ENCODE measurements at places on chromosomes 6 and 20.

GRCh38 chr20:37535443-37536132, 7.9 kb upstream of the BLCAP start:
- no peak for DNase-seq

- no peak for DNase-seq
Observed at GRCh38 chr20:45268531-45268930, 14.2 kb upstream of the SLPI start.

DNA sequence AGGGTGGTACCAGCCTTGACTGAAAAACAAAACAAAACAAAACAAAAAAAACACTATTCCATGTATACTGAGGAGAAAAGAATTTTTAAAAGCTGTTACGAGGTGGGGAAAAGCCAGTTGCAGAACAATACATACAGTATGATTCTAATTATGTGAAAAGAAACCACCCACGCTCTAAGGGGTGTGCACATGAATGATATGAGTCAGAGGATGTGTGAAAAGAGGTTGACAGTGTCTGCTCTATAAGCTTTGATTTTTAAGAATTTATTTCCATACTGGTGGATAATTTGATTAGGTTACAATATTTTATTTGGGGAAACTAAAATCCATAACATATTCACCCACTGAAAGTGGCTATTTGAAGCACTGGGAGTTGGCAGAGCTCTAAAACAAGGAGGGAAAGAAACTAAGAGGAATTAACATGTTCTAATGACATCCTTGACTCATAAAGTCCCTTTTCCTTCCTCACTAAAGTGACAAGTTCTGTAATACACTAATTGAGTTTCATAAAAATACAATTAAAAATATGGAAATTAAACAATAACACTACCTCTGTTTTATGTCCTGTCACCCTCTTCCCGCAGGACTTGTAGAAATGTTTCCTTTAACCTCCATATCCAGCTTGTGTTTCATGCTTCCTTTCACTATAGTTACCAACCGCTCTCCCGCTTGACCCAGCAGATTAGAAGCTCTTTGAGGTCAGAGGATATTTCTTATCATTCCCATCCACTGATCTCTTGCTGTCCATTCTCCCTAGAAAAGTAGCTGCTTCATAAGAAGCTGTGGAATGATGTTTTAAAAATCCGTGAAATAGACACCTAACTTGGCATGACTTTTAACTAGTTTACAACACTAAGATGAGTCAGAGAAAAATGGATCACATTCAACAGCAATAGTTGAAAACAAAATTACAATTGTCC, 118.6 kb upstream of the CCDC28A start:
- DNase-seq, result peak; percentile 46

GRCh38 chr6:14284969-14285590, 167.5 kb downstream of the CD83 start:
- no peak for DNase-seq

GRCh38 chr6:34374508-34374907, 18.0 kb downstream of the NUDT3 start:
- DNase-seq, result no peak

DNA sequence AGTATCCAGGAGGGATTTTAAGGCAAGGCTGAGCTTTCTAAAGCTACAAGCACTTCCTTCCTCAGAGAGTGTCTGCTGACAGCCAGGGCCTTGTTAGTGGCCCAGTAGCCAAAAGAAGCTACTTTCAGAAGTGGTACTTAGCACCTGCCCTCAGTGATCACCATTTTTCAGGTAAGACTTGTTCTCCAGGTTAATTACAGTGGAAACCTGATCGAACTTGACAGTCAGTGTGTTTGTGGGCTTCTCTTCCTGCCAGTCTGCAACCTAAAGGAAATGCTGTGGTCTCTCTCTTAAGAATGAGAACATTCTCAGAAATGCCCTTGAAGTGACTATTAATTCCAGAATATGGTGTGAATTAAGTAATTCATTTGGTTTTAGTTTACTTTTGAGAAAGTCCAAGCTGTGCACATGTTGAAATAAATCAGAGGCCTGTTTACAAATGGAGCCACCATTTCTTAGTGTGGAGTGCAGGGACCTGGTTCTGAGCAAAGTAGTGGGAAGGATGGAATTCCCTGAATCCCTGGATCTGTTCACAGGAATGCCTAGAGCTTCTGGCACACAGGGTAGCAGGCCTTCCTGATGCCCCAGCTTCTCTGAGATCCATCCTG, 185.3 kb upstream of the AGPAT4 start:
- DNase-seq, result no peak

GRCh38 chr6:7238900-7239589, 74.0 kb downstream of the SSR1 start:
- peak; percentile 68 for DNase-seq

DNA sequence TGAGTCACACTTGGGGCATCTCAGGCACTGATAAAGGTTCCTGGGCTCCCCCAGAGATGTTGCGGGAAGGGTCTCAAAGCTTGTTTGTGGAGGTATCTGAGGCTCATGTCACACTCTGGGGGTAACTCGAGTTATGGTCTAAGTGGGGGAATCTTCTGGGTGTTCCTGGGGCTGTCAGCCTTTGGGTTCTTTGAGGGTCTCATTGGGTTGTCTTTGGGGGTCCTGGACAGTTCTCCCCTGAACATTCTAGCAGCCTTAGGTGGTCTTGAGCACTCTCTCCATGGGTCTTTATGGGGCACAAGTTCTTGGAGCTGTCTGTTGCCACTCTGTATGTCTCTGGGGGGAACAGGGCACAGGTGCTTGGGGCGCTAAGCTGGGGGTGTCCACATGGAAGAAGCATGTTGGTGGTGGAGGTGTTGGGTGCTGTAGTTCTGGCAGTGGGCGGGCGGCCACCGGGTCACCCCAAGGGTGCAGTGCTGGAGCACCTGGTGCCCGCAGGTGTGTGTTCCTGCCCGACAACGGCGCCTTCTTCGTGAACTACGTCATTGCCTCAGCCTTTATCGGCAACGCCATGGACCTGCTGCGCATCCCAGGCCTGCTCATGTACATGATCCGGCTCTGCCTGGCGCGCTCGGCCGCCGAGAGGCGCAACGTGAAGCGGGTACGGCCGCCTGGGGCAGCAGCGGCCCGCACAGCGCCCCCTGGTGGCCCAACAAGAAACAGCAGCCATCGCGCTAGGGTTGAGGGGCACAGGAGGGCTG, 7.1 kb upstream of the CAPN11 start:
- peak; percentile 47 for DNase-seq

DNA sequence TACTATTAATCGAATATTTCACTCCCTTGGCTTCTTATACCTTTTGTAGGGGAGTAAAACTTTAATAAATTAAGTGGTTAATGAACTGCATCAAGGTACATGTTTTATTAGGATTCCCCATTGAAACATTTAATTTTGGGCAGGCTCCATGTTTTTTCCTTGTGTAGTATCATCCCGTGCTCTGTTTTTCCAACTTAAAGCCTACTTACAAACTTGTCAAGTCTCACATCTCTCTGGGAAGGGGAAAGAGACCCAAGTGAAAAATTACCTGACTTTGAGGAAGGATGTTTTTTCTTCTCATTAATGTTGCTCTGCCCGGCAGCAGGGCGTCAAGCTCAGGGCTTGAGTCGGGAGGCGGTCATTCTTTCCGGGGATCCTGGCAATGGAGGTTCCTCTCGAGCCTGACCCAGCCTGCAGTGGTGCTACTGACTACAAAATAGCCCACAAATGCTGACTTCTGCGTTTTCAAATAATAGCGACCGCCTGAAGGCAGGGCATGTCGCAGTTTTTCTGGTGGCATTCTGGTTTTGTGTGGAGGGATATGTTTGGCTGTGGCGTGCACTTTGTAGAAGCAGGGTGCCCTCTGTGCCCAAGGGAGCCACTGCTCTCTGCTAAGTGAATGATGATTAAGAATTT, 2.4 kb downstream of the DSP start:
- DNase-seq, result peak; percentile 2

DNA sequence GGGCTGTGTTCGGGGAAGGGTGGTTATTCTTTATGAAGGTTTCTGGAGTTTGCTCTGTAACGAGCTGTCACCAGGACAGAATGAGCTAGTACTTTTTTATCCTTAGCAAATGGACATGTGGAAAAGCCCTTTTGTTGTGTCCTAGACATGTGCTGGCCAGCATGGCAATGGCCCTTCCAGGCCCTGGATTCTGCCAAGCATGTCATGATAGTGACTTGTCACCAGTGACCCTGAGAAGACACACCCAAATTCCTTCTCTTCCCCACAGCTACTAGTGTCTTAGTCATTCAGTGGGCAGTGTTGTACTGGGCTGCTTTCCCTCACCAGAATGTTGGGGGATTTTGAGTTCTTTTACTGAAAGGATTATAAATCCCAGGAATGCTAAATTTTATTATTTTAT, 74.0 kb upstream of the XRN2 start:
- no peak for DNase-seq

DNA sequence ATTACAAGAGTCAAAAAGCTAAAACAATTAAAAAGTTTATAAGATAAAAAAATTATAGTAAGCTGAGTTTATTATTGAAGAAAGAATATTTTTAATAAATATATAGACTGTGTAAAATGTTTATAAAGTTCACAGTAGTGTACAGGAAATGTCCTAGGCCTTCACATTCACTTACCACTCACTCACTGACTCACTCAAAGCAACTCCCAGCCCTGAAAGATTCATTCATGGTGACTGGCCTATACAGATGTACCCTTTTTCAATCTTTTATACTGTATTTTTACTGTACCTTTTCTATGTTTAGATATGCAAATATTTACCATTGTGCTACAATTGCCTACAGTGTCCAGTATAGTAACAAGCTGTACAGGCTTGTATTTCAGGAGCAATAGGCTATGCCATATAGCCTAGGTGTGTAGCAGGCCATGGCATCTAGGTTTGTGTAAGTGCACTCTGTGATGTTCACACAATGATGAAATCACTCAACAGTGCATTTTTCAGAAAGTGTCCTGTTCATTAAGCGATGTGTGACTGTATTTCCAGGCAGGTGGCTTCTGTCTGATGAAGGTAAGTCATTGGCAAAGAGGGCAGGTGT, 130.2 kb downstream of the BTBD3 start:
- DNase-seq, result peak; percentile 48

DNA sequence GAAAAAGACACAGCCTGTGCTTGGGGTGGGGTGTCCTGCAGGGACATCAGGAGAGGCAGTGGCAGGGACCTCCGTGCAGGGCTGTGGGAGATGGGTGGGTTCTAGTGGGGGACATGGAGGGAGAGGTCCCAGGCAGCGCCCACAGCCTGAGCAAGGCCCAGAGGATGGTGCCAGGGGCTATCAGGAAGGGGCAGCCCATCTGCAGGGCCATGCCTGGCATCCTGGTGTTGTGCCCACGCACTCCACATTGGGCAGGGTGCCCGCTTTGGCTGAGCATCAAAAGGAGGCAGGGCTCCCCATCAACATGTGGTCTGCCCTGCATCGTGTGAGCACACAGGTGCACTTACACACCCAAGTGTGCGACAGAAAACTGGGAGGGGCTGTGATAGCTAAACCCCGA, 184.3 kb upstream of the SNX9 start:
- no peak for DNase-seq

GRCh38 chr6:26445934-26446667, 5.8 kb downstream of the BTN3A3 start:
- DNase-seq, result no peak

GRCh38 chr6:11538052-11538818, 686 bp downstream of the TMEM170B start:
- DNase-seq, result peak; percentile 5

- DNase-seq, result no peak
Observed at GRCh38 chr6:70852667-70853246, 104.1 kb downstream of the B3GAT2 start.

- no peak for DNase-seq
Observed at GRCh38 chr6:114783783-114784182, 441.0 kb upstream of the HS3ST5 start.

GRCh38 chr6:105087571-105088211, 92.1 kb downstream of the POPDC3 start:
- peak; percentile 70 for DNase-seq

DNA sequence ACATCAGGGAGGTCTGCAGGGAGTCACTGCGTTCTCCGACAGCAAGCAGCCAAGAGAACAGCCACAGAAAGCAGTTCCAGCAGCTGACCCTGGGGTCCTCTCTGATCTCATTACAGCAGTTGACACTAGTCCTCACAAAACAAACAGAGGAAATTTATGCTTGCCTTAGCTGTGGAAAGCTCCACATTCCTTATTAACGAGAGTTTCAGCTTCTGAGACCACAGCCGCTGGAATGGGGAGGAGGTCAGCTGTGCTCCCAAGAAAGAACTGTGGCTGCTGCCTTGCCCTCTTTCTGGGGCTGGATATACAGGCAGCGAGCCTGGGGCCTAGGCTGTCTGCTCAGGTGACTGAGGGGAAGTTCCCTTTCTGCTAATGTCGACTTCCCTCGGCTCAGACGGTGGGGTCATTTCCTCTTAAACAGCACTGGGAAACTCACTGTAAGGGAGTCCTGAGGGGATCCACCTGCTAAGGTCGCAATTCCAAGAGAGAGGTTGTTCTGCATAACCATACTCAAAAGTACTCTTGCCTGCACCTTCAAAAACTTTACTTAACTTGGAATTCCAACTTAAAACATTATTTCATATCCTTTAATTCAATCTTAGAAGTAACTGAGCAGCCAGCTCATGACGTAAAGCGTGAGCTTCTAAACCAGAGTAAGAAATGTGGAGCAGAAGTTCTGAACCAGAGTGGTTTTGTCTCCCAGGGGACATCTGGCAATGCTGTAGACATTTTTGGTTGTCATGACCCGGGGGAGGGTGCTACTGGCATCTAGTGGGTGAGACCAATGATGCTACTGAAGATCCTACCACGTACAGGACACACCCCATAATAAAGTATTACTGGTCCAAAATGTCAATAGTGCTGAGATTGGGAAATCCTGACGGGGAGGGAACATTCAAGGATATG, 80.3 kb downstream of the BACH2 start:
- DNase-seq, result peak; percentile 76

- DNase-seq, result no peak
Observed at GRCh38 chr6:126060400-126060799, 74.1 kb downstream of the TRMT11 start.

DNA sequence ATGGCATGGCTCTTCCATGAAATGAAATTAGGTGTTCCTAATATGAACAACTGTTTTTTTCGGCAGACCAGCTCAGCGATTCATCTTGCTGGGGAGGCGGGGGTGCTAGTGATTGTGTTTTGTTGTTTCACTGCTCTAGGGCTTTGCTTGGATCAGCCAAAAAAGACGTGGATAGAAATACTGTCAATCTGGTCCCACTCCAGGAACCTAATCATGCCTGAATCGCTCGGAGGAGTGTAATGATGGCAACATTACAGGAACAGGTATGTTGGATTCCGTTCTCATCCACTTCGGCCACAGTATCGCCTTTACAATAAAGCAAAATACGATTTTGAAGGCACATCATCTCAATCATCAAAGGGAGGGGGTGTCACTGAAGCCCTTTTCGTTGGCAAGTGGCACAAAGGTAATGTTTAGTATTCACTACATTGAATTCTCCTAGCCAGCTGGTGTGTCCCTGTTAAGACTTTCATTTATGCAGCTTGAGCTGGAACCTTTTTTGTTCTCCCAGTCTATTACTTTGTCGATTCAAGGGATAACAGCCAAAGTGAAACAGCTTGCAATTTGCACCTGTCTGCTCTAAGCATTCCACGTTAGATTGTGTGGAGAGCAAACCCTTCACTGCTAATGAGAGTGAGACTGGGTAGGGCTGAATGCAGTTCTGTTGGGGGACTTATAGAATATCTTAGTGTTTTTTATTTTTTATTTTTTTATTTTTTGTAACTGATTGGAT, 477.7 kb downstream of the TFAP2A start:
- no peak for DNase-seq

- DNase-seq, result no peak
Observed at GRCh38 chr6:24777227-24777626, 2.5 kb downstream of the GMNN start.
